ENCODE measurements at places on chromosomes 3 and 15. TPM values are rescaled to one million over a fixed set of nuclear protein-coding genes. Genes with fewer than 3 reads are reported as not detected.

- H3K27ac ChIP-seq = no peak overlapping the region
- peaks cover 9% of the 10 kb centered on the region for H3K4me1 ChIP-seq
- no peak overlapping the region for H3K4me3 ChIP-seq
- no peaks in the 10 kb centered on the region for H3K27me3 ChIP-seq
- DNase-seq = no peak
- no peaks in the 10 kb centered on the region for H3K36me3 ChIP-seq
These were observed 46.2 kb upstream of the NR2C2 start for GRCh38 chr3:14900881-14901873.

GRCh38 chr3:141851411-141851810 is 25.0 kb upstream of the ATP1B3 start:
- no peaks in the 10 kb centered on the region for H3K27me3 ChIP-seq
- no peaks in the 10 kb centered on the region for H3K36me3 ChIP-seq
- no peak overlapping the region for H3K27ac ChIP-seq
- H3K4me1 ChIP-seq = peaks cover 7% of the 10 kb centered on the region
- DNase-seq = no peak

- no peak overlapping the region for H3K27ac ChIP-seq
- peaks cover 8% of the 10 kb centered on the region for H3K36me3 ChIP-seq
- H3K4me3 ChIP-seq = no peak overlapping the region
- no peak for DNase-seq
- H3K27me3 ChIP-seq = no peaks in the 10 kb centered on the region
These were observed 53.0 kb downstream of the PIAS1 start for GRCh38 chr15:68107142-68107541.

GRCh38 chr15:29698030-29698701 is 124.1 kb downstream of the TJP1 start:
- DNase-seq = no peak
- no peak overlapping the region for H3K4me3 ChIP-seq
- no peaks in the 10 kb centered on the region for H3K4me1 ChIP-seq
- peaks cover 31% of the 10 kb centered on the region for H3K36me3 ChIP-seq

The VPS13C gene
- total RNA-seq = 52.5 TPM

DNA sequence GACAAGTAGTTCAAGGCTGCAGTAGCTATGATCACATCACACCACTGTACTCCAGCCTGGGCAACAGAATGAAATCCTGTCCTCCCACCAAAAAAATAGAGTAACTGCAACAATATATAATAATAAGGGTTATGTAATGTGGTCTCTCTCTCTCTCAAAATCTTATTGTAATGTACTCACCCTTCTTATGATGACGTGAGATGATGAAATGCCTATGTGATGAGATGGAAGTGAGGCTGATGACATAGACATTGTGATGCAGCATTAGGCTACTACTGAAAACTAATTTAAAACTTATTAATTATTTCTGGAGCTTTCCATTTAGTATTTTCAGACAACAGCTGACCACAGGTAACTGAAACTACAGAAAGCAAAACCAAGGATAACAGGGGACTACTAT is 27.4 kb downstream of the TASOR start:
- no peaks in the 10 kb centered on the region for H3K27me3 ChIP-seq
- H3K4me1 ChIP-seq = no peaks in the 10 kb centered on the region

DNA sequence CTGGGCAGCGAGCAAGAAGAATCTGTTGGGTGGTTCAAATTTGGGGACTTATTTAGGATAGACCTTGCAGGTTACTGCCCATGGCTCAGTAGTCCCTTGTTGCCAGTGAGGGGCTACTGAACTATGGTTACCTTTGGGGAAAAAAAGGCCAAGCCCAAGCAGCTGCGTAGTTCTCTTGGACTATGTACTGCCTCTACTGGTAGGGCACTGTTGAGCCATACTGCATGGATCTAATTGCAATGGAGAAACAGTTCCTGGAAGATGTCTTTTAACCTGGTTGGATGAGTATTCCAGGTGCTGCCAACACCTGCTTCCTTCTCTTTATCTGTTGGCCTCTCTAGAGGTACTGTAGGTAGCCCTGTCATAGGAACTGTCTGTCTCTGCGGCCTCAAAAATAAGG is 671.9 kb upstream of the CBLB start:
- no peak for DNase-seq
- H3K4me3 ChIP-seq = no peak overlapping the region
- H3K4me1 ChIP-seq = no peaks in the 10 kb centered on the region
- no peak overlapping the region for H3K27ac ChIP-seq
- no peaks in the 10 kb centered on the region for H3K27me3 ChIP-seq

DNA sequence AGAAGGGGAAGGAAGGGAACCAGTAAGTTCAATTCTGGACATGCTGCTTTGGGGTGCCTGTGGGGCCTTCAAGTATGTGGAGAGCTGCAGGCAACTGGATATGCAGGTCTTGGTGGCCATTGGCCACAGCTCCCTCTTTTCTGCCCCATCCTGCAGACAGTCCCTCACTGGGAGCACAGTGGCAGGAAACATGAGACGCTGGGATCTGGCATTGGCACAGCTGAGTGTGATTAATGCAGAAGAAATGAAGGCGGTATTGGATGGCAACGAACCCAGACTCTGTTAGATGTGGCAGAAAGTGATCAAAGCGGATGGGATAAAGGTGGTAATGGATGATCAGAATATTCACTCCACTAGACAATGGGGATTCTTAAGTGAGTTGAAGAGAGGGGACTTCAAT is 23.2 kb upstream of the VPS8 start:
- H3K4me3 ChIP-seq = no peak overlapping the region
- no peak for DNase-seq
- peaks cover 11% of the 10 kb centered on the region for H3K4me1 ChIP-seq
- H3K27me3 ChIP-seq = no peaks in the 10 kb centered on the region
- no peak overlapping the region for H3K27ac ChIP-seq
- H3K36me3 ChIP-seq = no peaks in the 10 kb centered on the region

The PRSS50 gene
- total RNA-seq = not detected

The VIPR1 gene
- total RNA-seq = 9.3 TPM

The FAM174B gene
- total RNA-seq = 4.9 TPM

DNA sequence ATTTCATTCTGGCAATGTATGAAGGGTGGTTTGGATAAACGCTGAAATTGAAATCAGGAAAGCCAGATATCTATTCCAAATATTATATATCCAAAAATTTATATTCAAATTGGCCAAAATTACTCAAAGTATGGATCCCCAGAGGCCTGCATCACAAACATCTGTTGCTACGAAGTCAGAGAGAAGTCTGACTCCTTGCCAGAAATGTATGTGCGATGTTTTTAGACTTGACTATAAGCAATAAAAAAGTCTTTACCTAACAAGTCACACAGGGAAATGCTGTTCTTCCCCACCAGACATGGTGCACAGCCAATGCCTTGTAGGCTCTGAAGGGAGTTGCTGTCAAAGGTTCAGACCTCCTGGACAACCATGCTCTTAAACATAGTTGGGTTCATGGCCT is 533.1 kb downstream of the OTOL1 start:
- DNase-seq = no peak
- no peak overlapping the region for H3K4me3 ChIP-seq
- no peaks in the 10 kb centered on the region for H3K4me1 ChIP-seq
- no peaks in the 10 kb centered on the region for H3K36me3 ChIP-seq
- no peak overlapping the region for H3K27ac ChIP-seq

GRCh38 chr15:74010929-74011540 is 16.5 kb downstream of the PML start:
- no peak overlapping the region for H3K4me3 ChIP-seq
- H3K27ac ChIP-seq = peak overlapping the region; percentile 38

- peak overlapping the region; percentile 99 for H3K27ac ChIP-seq
- peak overlapping the region; percentile 91 for H3K4me3 ChIP-seq
- no peaks in the 10 kb centered on the region for H3K36me3 ChIP-seq
- DNase-seq = no peak
- peaks cover 47% of the 10 kb centered on the region for H3K4me1 ChIP-seq
These were observed 984 bp downstream of the RNU6-1 start for GRCh38 chr15:67838789-67839332.

DNA sequence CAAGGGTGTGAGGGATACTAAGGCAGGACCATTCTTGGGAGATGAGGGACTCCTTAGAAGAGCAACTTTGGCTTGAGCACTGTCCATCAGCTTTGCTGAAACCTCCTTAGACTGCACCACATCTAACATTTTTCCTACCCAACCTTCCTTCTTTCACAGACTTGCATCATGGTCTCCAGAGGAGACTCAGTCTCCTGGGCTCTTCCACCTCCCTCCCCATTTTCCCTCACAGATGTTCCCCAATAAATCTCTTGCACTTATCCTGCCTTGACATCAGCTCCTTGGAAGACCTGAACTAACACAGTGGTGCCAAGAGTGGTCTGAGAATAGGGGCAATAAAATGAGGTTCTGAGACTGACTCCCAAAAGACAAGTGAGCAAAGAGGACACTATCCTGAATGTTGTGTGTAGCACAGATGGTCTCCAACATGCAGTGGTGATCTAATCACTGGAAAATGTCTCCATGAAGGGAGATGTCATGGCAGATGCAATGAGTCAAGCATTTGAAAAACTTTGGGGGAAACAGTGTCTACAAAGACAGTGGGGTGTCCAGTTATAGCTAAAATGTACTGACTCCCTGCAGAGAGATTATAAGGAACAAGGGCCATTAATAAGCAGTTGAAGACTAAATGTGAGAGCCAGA is 26.0 kb upstream of the BOC start:
- H3K36me3 ChIP-seq = no peaks in the 10 kb centered on the region
- no peaks in the 10 kb centered on the region for H3K4me1 ChIP-seq
- no peak overlapping the region for H3K27ac ChIP-seq
